ENCODE measurements at places on chromosomes 13 and 19.

DNA sequence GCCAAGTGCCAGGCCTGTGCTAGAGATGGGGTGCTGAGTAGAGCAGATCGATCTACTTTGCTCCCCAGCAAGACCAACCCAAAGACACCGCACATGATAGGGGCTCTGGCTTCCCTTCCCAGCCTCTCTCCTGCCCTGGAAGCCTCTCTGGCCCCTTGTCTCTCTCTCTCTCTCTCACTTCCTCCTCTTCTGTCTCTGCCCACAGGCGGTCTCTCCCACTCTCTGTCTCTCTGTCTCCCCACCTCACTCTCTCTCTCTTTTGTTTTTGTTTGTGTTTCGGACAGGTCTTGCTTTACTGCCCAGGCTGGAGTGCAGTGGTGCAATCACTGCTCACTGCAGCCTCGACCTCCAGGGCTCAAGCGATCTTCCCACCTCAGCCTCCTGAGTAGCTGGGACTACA, 1.3 kb downstream of the SELENOV start:
- DNase-seq = no peak

- DNase-seq = no peak
Measured at GRCh38 chr19:7663706-7664105, 5.1 kb upstream of the RETN start.

GRCh38 chr19:45994456-45994997, 740 bp upstream of the CCDC61 start:
- DNase-seq = no peak

DNA sequence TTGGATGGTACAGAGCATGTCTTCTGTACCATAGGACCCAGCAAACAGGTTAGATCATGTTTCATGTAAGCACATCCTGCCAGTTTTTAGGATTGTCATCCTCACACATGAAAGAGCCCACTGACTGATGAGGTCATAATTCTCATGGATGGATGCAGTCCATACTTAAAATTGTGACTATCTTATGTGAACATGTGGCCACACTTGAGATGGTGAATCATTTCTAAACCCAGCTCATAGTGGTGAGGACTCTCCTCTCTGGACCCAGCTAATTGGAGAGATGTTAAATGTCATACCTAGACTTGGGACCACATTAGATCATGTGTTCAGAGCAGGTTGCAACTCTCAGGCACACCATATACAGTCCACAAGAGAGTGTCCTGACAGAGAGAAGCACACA, 24.8 kb upstream of the ZNF254 start:
- no peak for DNase-seq

GRCh38 chr13:25502551-25502950, 130.8 kb downstream of the ATP8A2 start:
- DNase-seq = no peak
